RWPE2 (cell line): ENCODE measurements at places on chromosomes 7 and 10.

DNA sequence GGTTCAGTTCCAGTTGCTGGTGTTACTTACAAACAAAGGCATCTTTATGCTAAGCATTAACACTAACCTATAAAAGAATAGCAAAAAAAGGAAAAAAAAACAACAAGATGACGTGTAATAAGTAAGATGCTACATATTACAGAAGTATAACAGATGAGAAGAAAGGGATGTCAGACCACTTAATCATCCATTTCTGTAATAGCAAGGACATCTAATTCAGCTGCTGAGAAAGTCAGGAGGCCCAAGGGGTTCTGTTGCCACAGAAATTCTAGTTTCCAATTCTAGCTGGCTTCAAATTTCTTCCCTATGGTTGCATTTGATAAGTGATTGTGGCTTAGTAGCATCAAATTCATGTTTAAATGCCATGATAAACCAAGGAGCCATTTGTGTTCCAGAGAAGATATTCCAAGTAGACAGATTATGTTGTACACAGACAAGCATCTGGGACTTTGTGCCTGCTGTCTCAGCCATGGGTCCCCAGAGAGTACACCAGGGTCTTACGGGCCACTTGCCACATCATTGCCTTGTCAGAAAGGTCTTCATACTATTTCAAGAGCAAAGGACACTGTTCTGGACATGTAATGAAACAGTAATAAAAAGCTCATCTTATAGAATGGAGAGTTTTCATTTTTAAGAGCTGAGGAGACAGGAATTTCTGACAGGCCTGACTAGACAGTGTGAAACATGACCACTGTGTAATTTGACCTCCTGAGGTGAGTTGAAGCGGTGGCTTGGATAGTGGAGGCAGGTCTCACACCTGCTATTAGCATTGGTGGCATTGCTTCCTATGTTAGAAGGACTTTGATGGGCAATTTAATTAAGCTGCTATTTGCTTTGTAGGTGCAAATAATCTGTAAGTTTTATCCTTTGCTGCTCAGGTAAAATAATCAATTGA, 4.2 kb upstream of the ASB4 start:
- peaks cover 16% of the 10 kb centered on the region for H3K27me3 ChIP-seq
- no peaks in the 10 kb centered on the region for H3K36me3 ChIP-seq
- H3K4me3 ChIP-seq, result no peak overlapping the region
- no peak for DNase-seq

DNA sequence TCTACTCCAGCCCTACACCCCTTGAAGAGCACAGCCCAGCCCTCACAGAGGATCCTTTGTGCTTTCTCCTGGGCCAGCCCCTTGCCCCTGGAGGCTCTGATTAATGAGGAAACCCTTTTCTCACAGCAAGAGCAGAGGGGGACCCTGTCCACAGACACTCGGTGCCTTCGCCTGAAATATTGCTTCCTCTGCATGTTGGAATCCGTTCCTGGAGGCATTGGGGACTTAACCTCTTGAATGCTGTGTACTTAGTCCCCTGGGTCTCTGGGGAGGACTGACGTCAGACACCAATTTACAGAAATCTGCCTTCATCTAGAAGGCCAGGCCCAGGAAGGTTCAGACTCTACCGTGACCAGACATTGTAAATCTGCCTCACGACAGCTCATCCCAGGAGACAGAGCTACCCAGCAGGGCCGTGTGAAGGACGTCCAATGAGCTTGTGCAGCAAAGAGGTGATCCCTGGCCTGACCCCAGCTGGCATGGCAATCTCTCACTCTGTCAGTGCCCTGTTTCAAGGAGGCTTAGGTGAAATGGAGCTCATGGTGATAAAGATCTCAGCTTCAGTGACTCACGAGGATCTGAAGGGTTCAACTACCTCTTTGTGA, 8.1 kb upstream of the TMEM72 start:
- no peak overlapping the region for H3K4me3 ChIP-seq
- H3K27me3 ChIP-seq, result no peaks in the 10 kb centered on the region
- DNase-seq, result no peak
- H3K27ac ChIP-seq, result no peak overlapping the region
- H3K36me3 ChIP-seq, result no peaks in the 10 kb centered on the region

DNA sequence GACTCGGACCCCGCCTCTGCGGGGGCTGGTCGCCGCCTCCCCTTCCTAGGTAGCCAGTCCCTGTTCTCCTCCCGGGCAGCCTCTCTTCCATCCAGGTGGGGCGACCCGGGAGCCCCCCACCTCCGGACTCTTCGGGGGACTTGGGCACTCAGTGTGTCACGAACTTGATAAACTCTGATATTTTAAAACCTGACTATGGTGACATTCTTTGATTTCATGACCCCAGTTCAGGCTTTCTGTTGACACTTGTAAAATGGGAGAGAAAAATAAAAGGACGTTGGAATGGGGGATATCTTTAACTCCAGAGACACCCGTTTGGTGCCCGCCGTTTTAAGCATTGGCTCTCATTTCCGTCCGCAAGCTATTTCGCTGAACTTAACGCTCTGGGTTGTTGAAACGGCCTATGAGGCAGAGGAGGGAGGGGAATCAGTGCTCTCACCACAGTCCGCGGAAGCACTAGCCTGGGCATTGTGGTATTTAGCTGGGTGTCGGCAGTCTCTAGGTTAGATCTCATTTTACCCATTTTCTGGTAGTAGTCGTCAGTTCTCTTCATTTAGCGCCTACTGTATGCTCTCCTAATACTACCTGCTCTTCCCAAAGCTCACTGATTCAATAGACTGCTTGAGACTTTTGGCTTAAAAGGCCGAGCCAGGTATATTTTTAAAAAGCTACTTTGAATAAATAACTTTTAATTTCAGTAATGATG, 738 bp downstream of the VPS26A start:
- H3K4me1 ChIP-seq, result peaks cover 9% of the 10 kb centered on the region
- peak overlapping the region; percentile 86 for H3K4me3 ChIP-seq
- peak overlapping the region; percentile 82 for H3K27ac ChIP-seq
- no peaks in the 10 kb centered on the region for H3K27me3 ChIP-seq
- no peaks in the 10 kb centered on the region for H3K36me3 ChIP-seq

- H3K4me3 ChIP-seq, result no peak overlapping the region
- peaks cover 67% of the 10 kb centered on the region for H3K36me3 ChIP-seq
- H3K4me1 ChIP-seq, result peaks cover 39% of the 10 kb centered on the region
- H3K27me3 ChIP-seq, result no peaks in the 10 kb centered on the region
- peak overlapping the region; percentile 2 for H3K27ac ChIP-seq
Measured at GRCh38 chr10:33267708-33268107, 66.8 kb downstream of the NRP1 start.

DNA sequence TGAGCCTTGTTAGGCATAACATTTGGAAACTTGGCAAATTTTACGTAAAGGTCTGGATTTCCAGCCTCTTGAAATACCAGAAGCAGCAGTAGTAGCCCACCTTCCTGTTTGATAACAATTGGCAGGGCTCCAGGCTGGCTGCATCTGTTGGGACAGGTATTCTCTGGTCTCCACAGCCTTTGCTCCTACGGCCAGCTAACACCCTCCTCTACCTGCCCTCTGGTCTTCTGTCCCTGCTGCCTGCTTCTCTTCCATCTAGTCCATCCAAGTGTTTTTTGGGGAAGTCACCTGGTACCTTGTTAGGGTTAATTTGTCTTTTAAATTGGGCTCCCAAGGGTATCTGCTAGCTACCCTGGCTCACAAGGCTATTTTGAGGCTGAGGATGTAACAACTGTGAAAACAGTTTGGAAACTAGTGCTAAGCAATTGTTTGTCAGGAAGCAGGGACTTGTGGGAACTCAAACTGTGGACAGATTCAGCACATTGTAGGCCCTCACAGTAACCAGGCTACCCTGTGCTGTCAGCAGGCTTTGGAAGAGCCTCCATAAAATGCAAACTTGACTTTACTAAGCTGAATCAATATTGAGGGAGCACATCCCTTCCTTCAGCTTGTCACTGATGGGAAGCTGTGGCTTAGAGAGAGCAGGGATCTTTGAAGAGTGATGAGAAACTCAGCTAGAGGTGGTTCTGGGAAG, 8.5 kb downstream of the RPS24 start:
- H3K27ac ChIP-seq, result peak overlapping the region; percentile 3
- H3K4me3 ChIP-seq, result no peak overlapping the region
- H3K36me3 ChIP-seq, result peaks cover 57% of the 10 kb centered on the region
- no peak for DNase-seq

- H3K4me3 ChIP-seq, result no peak overlapping the region
- no peak overlapping the region for H3K27ac ChIP-seq
- H3K27me3 ChIP-seq, result no peaks in the 10 kb centered on the region
- no peak for DNase-seq
Measured at GRCh38 chr7:73952266-73952665, 75.7 kb upstream of the ELN start.

DNA sequence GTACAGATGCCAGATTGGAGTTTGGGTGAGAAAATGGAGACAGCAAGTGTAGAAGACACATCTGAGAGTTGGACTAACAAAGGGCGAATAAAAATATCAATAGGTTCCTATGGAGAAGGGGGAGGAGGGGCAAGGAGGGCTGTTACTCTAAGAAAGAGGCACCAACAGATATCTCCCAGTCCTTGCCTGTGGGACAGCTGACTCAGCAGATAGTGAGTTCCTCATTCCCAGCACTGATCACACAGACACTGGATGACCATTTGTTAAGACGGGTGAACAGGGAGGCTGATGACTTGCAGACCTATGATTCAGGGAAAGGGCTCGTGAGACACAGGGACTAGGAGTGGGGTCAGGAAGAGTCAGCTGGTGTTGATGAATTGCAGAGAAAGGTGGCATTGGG, 5.7 kb upstream of the PRR15 start:
- H3K36me3 ChIP-seq, result no peaks in the 10 kb centered on the region
- no peak for DNase-seq
- H3K27me3 ChIP-seq, result no peaks in the 10 kb centered on the region
- H3K4me1 ChIP-seq, result no peaks in the 10 kb centered on the region
- H3K27ac ChIP-seq, result no peak overlapping the region

- DNase-seq, result no peak
- H3K36me3 ChIP-seq, result no peaks in the 10 kb centered on the region
- H3K4me1 ChIP-seq, result no peaks in the 10 kb centered on the region
- H3K27ac ChIP-seq, result no peak overlapping the region
- no peaks in the 10 kb centered on the region for H3K27me3 ChIP-seq
Measured at GRCh38 chr10:19803676-19804075, 12.6 kb upstream of the PLXDC2 start.

DNA sequence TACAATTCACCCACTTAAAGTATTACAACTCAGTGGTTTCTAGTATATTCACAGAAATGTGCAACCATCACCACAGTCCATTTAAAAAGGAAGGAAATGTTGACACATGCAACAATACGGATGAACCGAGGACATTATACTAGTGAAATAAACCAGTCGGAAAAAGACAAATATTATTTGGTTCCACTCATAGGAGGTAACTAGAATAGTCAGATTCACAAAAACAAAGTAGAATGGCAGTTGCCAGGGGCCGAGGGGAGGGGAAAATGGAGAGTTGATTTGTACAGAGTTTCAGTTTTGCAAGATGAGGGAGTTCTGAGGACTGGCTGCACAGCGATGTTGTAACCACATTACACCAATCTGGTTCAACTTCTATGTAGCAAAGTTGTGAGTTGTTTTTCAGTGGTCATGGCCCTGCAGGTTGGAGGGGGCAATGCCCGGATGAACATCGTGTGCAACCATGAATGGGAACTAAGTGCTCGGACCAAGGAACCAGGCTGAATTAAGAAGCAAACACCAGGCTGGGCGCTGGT, 17.6 kb upstream of the TNPO3 start:
- no peak overlapping the region for H3K27ac ChIP-seq
- no peaks in the 10 kb centered on the region for H3K27me3 ChIP-seq
- H3K36me3 ChIP-seq, result no peaks in the 10 kb centered on the region
- no peak for DNase-seq
- no peak overlapping the region for H3K4me3 ChIP-seq

- no peaks in the 10 kb centered on the region for H3K4me1 ChIP-seq
- H3K36me3 ChIP-seq, result no peaks in the 10 kb centered on the region
- no peak overlapping the region for H3K4me3 ChIP-seq
- H3K27me3 ChIP-seq, result peaks cover 9% of the 10 kb centered on the region
Measured at GRCh38 chr7:50149369-50149768, 56.3 kb upstream of the ZPBP start.
